ENCODE measurements at places on chromosomes 7 and 10. TPM values are rescaled to one million over a fixed set of nuclear protein-coding genes. Genes with fewer than 3 reads are reported as not detected.

GRCh38 chr10:100662067-100662466 is 83.3 kb upstream of the PAX2 start:
- H3K4me3 ChIP-seq = no peak overlapping the region
- H3K27ac ChIP-seq = no peak overlapping the region
- DNase-seq = no peak

GRCh38 chr10:123857616-123858015 is 34.0 kb downstream of the CPXM2 start:
- H3K27me3 ChIP-seq = peaks cover 6% of the 10 kb centered on the region
- H3K4me3 ChIP-seq = no peak overlapping the region
- no peak overlapping the region for H3K27ac ChIP-seq
- no peaks in the 10 kb centered on the region for H3K4me1 ChIP-seq

DNA sequence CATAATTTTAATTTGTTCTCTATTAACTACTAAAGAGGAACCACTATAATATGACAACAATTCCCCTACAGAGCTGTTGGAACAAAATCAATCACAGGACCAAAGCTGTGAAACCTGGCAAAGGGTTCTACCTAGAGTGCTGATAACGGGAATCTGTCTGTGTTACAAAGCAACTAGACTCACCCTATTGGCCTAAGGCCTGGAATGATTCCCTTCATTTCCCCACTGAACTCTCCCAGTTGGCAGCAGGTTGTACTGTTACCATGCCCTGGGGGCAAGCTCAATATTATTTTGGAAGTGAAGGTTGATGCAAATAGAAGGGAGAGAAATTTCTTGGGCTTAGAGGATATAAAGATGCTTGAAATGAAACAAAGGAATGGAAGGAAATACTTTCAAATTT is 81.8 kb downstream of the SEMA3A start:
- H3K36me3 ChIP-seq = no peaks in the 10 kb centered on the region
- no peaks in the 10 kb centered on the region for H3K27me3 ChIP-seq
- no peak overlapping the region for H3K27ac ChIP-seq
- DNase-seq = no peak
- H3K4me1 ChIP-seq = peaks cover 5% of the 10 kb centered on the region

GRCh38 chr10:93478873-93479272 is 3.3 kb downstream of the MYOF start:
- peaks cover 53% of the 10 kb centered on the region for H3K4me1 ChIP-seq
- no peak for DNase-seq
- peak overlapping the region; percentile 88 for H3K27ac ChIP-seq
- no peaks in the 10 kb centered on the region for H3K27me3 ChIP-seq
- H3K36me3 ChIP-seq = peaks cover 4% of the 10 kb centered on the region
- H3K4me3 ChIP-seq = peak overlapping the region; percentile 92

SFXN4 gene
- polyA plus RNA-seq = 17.0 TPM

UBTD1 gene
- polyA plus RNA-seq = 19.3 TPM

WNT2 gene
- not detected for polyA plus RNA-seq

- H3K36me3 ChIP-seq = no peaks in the 10 kb centered on the region
- no peaks in the 10 kb centered on the region for H3K4me1 ChIP-seq
- no peak overlapping the region for H3K4me3 ChIP-seq
- peaks cover 6% of the 10 kb centered on the region for H3K27me3 ChIP-seq
These were observed 207.7 kb upstream of the ADCY1 start for GRCh38 chr7:45366475-45366874.

DNA sequence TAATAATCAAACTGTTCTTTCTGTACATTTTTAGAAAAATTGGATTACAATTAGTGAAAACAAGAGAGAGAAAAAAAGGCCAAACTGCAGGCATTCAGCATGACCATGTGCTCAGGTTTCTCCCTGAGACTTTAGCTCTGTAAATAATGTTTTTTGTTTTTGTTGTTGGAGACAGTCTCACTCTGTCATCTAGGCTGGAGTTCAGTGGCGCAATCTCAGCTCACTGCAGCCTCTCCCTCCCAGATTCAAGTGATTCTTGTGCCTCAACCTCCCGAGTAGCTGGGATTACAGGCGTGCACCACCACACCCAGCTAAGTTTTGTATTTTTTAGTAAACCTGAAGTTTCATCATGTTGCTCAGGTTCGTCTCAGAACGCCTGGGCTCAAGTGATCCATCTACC is 23.0 kb downstream of the BZW2 start:
- DNase-seq = no peak
- peaks cover 12% of the 10 kb centered on the region for H3K36me3 ChIP-seq
- H3K4me1 ChIP-seq = peaks cover 31% of the 10 kb centered on the region
- H3K27me3 ChIP-seq = no peaks in the 10 kb centered on the region

- H3K36me3 ChIP-seq = no peaks in the 10 kb centered on the region
- no peak for DNase-seq
- H3K4me3 ChIP-seq = no peak overlapping the region
- no peak overlapping the region for H3K27ac ChIP-seq
- H3K4me1 ChIP-seq = peaks cover 23% of the 10 kb centered on the region
- H3K27me3 ChIP-seq = no peaks in the 10 kb centered on the region
These were observed 114.0 kb downstream of the WDFY4 start for GRCh38 chr10:48798481-48799254.

DNA sequence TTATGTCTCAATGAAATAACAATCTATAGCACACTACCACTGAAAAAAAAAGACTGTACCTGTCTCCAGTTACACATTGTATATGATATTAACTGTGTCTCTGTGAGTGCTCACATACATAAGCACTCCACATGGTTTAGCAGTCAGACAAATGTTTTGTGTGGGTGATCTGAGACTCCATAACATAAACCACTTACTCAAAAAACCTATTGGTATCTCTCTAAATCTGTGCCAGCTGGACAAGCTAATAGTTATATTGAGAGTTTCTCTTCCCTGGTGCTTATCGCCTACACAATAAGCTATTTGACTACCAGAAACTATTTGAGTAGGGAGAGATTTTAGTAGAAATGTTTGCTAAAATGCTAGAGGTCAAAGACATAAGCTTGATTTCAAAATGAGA is 190.1 kb upstream of the AGR3 start:
- H3K36me3 ChIP-seq = no peaks in the 10 kb centered on the region
- no peaks in the 10 kb centered on the region for H3K27me3 ChIP-seq
- no peak overlapping the region for H3K27ac ChIP-seq
- peaks cover 17% of the 10 kb centered on the region for H3K4me1 ChIP-seq
- no peak overlapping the region for H3K4me3 ChIP-seq

- peaks cover 23% of the 10 kb centered on the region for H3K4me1 ChIP-seq
- H3K27ac ChIP-seq = peak overlapping the region; percentile 64
- H3K27me3 ChIP-seq = no peaks in the 10 kb centered on the region
These were observed 70.8 kb upstream of the UCN3 start for GRCh38 chr10:5293691-5294550.

GJD4 gene
- polyA plus RNA-seq = not detected

DNA sequence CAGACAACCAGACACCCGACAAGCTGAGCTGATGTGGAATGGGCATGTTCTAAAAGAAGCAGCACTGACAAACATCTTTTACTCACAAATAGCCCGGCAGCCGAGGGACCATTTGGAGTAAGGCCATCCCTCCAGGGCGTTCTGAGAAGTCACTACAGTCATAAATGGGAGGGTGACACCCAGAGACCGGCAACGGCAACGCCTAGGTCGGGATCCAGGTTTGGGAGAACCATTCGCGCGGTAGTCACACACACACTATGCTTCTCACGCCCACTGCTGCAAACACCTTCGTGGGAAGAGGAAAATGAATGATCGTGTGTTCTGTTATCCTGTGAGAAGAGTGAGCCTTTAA is 9.8 kb downstream of the TNS3 start:
- H3K27ac ChIP-seq = no peak overlapping the region
- H3K27me3 ChIP-seq = no peaks in the 10 kb centered on the region

- no peaks in the 10 kb centered on the region for H3K4me1 ChIP-seq
- no peak for DNase-seq
- H3K27me3 ChIP-seq = no peaks in the 10 kb centered on the region
- no peaks in the 10 kb centered on the region for H3K36me3 ChIP-seq
These were observed 14.0 kb upstream of the EXOC6 start for GRCh38 chr10:92834331-92834730.

GRCh38 chr7:43569424-43569823 is 13.5 kb upstream of the STK17A start:
- peak overlapping the region; percentile 80 for H3K27ac ChIP-seq
- H3K4me3 ChIP-seq = peak overlapping the region; percentile 34
- no peaks in the 10 kb centered on the region for H3K36me3 ChIP-seq
- H3K27me3 ChIP-seq = no peaks in the 10 kb centered on the region
- peak; percentile 87 for DNase-seq

ZNF518A gene
- polyA plus RNA-seq = 10.0 TPM

DNA sequence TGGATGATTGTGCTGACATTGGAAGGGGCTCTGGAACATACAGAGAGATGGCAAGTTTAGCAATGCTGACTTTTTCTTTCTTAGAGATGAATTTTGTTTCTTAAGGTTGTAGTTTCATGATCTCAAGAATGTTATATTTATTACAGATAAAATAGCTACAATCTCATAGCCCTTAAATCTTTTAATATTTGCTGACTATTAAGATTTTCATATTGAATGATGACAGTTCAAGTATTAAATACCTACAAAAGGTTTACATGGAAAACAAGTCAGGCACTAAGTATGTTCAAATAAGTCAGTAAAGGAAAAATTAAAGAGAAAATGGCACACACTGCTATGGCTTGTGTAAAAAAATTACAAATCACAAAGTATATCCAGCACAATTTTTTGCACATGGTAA is 252.1 kb upstream of the SLC26A5 start:
- no peak overlapping the region for H3K27ac ChIP-seq
- no peaks in the 10 kb centered on the region for H3K27me3 ChIP-seq
- H3K4me3 ChIP-seq = no peak overlapping the region

- no peaks in the 10 kb centered on the region for H3K4me1 ChIP-seq
- no peak overlapping the region for H3K27ac ChIP-seq
- no peaks in the 10 kb centered on the region for H3K36me3 ChIP-seq
- no peak overlapping the region for H3K4me3 ChIP-seq
These were observed 1208.0 kb downstream of the SORCS1 start for GRCh38 chr10:105956550-105956949.

FAM25C gene
- polyA plus RNA-seq = 26.2 TPM

RHOBTB1 gene
- polyA plus RNA-seq = 5.5 TPM

DNA sequence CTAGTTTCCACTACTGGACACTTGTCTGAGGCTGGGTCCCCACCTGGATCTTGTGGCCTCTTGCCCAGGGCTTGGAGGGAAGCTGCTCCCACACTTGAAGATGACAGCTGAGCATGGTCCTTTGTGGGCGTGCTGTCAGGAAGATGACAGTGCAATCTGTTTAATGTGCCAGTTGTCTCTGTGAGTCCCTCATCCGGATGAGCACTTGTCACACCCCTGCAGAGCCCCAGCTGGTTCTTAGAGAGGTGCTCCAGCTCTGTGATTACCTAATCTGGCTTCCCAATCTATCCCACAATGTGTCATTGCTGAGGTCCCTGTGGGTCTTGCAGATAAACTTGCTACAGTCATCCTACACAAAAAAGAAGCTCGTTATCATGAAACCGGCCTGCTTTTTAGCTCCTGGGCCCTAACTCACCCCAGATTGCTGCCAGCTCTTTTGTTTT is 34.8 kb upstream of the CCSER2 start:
- H3K4me3 ChIP-seq = no peak overlapping the region
- no peaks in the 10 kb centered on the region for H3K4me1 ChIP-seq
- H3K36me3 ChIP-seq = no peaks in the 10 kb centered on the region
- no peak for DNase-seq

DNA sequence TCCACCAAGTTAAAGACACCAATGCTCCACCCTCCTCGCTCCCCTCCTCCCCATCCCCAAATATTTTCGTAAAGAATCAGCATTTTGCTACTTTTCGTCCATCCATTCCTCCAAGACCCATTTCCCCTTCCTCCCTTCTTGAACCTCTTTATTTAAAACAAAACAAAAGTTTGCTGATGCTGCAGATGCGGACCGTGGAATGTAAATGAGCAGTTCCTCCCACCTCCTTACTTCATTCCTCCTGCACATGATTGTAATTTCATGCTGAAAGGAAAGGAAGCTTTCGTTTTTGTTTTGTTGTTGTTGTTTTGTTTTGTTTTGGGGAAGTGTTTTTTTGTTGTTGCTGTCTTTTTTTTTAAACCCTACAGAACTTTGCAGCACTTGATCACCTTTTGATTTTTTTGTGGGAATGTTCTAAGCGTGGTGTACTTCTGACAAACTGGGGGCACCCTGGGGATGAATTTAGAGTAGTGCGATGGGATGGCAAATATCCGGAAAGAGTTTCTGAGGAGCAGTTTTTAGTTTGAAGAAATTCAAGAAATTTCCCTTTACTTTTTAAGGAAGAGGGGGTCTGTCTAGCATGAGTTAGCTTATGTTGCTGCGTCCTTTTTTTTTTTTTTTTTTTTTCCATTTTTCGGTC is 177.3 kb downstream of the TCF7L2 start:
- H3K27ac ChIP-seq = no peak overlapping the region
- no peaks in the 10 kb centered on the region for H3K36me3 ChIP-seq
- no peaks in the 10 kb centered on the region for H3K4me1 ChIP-seq
- H3K4me3 ChIP-seq = no peak overlapping the region
- no peak for DNase-seq
- no peaks in the 10 kb centered on the region for H3K27me3 ChIP-seq

LRRC17 gene
- 0.20 TPM for polyA plus RNA-seq

DNA sequence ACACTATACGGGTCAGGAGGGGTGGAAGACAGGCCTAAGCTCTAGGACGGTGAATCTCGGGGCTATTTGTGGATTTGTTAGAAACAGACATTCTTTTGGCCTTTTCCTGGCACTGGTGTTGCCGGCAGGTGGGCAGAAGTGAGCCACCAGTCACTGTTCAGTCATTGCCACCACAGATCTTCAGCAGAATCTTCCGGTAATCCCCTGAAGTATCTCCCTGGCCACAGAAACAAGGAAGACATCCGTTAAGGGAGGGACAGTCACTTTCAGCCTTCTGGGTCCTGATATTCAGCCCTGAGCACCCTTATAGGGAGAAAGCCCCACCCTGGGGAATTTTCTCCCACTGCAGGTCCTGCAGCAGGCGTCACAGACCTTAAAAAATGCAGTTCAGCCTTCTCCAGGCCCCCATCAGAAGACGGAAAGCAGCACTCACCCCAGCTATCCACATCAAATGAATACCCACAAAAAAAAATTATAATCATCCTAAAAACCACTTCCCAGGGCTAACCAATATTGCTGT is 23.2 kb downstream of the PLAC9 start:
- H3K27ac ChIP-seq = peak overlapping the region; percentile 88
- DNase-seq = no peak
- peaks cover 52% of the 10 kb centered on the region for H3K4me1 ChIP-seq
- H3K36me3 ChIP-seq = peaks cover 31% of the 10 kb centered on the region

HOXA1 gene
- 5.2 TPM for polyA plus RNA-seq

DNA sequence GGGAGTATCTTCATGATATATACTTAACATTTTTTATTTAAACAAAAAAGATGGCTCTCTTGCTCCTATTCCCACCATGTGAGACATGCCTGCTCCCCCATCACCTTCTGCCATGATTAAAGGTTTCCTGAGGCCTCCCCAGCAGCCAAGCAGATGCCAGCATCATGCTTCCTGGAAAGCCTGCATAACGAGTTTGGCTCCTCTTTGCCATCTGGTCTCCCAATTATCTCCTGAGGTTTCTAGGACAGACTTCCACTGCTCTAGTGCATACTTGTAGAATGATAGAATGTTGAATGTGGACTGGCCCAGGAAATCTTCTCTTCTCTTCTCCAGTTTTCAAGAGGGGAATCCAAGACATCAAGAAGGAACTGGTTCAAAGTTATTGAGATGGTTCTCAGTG is 45.9 kb upstream of the ELAPOR2 start:
- no peaks in the 10 kb centered on the region for H3K36me3 ChIP-seq
- no peak for DNase-seq
- H3K27ac ChIP-seq = no peak overlapping the region
- peaks cover 7% of the 10 kb centered on the region for H3K4me1 ChIP-seq

LRIT1 gene
- polyA plus RNA-seq = not detected

MSS51 gene
- 0.39 TPM for polyA plus RNA-seq
